ENCODE measurements at places on chromosomes 6 and 20.

DNA sequence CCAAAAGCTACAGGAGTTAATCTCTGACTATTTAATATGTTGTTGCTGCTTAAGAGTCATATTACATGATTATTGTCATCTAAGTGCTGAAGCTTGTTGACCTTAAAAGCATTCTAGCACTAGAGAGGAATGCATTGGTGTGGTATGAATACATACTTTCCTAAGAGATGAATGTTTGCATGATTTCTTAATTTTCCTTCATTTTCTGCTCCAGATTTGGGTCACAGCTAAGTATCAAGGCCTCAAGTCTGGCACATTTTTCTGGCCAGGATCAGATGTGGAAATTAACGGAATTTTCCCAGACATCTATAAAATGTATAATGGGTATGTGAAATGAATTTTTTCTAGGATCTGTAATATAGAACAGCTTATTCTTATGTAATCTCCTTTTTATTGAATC is 53.6 kb downstream of the ENPP1 start:
- DNase-seq, result no peak

DNA sequence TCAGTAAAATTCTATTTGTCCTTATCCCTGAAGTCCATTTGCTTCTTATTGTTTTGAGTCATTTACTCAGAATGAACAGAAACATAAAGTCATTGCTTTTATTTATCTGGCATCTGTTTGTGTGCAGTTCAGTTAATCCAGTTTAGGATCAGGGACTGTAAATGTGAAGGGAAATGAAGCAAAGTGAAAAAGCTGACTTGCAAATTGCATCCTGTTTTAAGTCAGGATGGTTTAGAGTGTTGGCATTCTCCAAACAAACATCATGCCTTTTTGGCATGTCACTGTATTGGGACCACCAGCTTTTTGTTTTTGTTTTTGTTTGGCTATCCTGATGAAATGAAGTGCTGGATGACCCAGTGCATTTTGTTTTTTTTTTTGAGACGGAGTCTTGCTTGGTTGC is 100.2 kb upstream of the CLDN20 start:
- DNase-seq, result no peak

DNA sequence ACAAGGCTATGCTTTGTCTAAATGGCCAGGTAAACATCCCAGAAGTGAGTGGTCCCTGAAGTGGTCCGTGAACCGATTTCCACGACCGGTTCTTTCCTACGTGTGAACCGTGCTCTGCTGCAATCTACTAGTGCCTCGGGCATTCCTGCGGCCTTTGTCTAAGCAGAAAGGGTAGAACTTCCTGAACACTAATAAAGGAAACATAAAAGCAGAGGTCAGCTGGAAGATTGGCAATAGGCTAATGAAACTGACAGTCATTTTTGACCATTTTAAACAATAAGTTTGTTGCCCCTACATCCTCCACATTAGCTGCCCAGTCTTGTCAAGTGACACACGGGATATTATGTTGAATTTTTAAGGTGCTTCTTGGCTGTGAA is 410.0 kb downstream of the PLCB1 start:
- no peak for DNase-seq

DNA sequence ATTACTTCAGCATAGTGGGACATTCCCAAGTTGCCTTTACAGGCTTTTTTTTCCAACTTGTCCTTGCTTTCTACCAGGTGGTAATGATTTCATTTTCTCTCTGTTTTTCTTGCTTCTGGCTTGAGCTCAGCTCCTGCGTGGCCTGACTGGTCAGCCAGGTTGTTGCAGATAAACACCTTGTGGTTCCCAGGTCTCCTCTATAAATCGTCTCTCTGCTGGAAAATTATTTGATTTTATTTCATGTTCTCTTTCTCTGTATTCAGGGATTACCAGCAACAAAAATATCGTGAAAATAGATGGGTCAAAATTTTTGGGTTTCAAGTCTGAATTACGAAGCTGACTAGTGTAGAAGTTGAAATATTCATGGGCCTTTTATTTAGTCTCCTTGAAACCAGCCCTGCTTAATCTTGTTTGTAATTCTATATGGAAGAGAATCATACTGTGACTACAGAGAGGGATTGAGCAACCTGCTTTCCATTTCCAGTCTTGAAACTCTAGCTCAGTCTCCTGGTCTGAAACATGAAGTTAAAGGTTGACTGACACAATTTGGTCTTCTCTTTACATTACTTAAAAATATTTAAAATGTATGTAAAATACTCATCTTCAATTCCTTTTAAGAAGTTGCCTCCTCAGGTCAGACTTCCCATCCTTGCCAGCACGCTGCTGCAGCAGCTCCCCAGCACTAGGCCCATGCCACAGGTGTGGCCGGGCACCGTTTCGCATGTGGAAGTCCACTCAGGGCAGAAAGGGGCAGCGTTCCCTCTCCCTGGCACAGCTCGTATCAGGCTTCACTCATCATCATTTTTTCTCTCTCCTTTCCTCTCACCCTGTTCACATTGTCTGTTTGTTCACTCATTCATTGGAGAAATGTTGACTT is 7.1 kb downstream of the DUSP22 start:
- DNase-seq, result no peak

All from cardiac muscle cell (in vitro differentiated cells and primary cell).